Thymus (tissue), 14 donors: ENCODE measurements at places on chromosomes 3 and 15. TPM values are rescaled to one million over a fixed set of nuclear protein-coding genes. Genes with fewer than 3 reads are reported as not detected.

DNA sequence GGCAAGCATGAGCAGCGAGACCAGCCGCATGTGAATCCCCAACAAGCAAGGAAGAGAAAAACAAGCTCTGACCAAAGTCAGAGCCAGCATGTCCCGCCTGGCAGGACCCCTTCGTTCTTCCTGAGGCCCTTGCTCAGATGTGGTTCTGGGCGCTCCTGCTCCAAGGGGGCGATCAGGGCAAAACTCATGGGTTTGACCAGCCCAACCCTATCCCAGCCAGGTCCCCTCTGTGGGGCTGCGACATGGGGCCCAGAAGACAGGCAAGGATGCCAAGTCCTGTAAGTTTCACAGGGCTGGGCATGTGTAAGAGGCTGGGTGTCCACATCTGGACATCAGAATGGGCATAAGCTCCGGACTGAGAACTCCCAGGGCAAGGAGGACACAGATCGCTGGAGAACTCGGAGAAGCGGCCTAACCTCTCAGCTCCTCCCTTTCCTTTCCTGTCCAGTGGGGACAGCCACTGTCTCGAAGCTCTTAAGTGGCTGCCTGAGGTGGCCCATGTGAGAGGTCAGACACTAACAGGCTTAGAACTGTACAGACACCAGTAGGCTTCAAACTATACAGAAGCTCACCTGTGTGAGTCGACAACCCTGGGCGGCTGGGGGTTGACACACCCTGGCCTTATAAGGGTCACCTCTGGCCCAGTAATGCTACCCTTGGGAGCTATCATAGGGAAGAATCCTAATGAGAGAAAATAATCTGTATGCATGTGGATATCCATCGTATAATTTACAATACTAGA, 48.9 kb downstream of the XXYLT1 start:
- H3K4me3 ChIP-seq = no peak overlapping the region
- H3K27ac ChIP-seq = no peak overlapping the region
- H3K36me3 ChIP-seq = no peaks in the 10 kb centered on the region
- H3K4me1 ChIP-seq = peaks cover under 1% of the 10 kb centered on the region

- H3K4me1 ChIP-seq = no peaks in the 10 kb centered on the region
- H3K27me3 ChIP-seq = no peaks in the 10 kb centered on the region
- H3K36me3 ChIP-seq = no peaks in the 10 kb centered on the region
- no peak overlapping the region for H3K4me3 ChIP-seq
These were observed 89.9 kb downstream of the ASB7 start for GRCh38 chr15:100692246-100692645.

ECE2 gene
- not detected for total RNA-seq

DNA sequence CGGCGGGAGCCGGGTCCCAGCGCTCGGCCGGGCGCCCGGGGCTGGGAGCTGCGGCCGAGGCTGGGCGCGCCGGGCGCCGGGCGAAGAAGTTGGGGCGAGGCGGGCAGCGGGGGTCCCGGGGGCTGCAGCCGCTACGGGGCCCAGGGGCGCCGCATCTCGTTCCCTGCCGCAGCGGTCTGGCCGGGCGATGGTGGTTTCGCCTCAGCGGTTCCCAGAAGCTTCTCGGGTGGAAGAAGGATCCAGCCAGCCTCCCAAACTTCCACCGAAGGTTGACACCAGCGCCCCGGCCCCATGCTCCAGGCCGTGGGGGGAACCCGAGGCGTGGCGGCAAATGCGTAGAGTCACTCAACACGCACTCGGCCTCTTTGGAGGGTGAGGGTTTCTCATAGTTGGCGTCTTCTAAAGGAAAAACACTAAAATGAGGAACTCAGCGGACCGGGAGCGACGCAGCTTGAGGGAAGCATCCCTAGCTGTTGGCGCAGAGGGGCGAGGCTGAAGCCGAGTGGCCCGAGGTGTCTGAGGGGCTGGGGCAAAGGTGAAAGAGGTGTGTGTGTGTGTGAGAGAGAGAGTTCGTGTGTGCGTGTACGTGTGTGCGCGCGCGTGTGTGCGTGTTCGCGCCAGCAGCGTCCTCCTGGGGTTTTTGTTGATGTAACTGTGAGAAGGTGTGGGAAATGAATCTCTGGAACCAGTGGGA, 940 bp downstream of the BOC start:
- H3K36me3 ChIP-seq = no peaks in the 10 kb centered on the region
- H3K4me1 ChIP-seq = peaks cover 9% of the 10 kb centered on the region
- H3K4me3 ChIP-seq = peak overlapping the region; percentile 48
- no peak for DNase-seq

TARS3 gene
- 13.2 TPM for total RNA-seq

RAB6B gene
- 0.24 TPM for total RNA-seq

DNA sequence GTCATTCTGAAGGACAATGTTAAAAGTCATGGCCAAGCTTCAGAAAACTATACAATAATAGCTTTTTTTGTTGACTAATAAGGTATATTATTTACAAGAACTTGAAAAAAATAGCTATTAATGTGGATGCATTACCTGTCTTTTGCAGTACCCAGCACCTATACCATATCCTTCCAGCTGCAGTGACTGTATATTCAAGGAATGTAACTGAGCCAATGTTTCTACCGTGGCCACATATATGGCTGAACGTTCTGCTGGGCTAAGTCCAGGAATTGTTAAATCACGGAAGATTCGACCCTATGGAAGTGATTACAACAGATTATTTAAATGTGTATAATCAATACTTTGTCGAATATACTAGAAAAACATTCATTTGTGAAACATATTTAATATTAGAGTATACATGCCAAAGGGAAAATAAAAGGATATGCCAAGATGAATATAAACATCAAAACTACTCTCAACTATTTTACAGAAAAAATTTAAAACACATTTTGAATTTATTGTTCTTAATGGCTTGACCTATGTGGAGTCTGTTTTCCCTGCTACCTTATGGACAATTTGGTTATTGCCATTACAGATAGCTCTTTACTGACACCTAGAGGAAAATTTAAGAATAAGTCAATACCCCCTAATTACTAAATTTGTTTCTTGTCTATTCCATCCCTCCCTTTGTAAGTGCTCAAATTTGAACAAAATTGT, 17.6 kb downstream of the ACAD11 start:
- H3K36me3 ChIP-seq = peaks cover 4% of the 10 kb centered on the region
- H3K27me3 ChIP-seq = no peaks in the 10 kb centered on the region
- DNase-seq = peak; percentile 34
- H3K27ac ChIP-seq = no peak overlapping the region
- H3K4me1 ChIP-seq = no peaks in the 10 kb centered on the region

RLBP1 gene
- total RNA-seq = 0.14 TPM

GRCh38 chr15:91255670-91256192, 155.7 kb downstream of the SV2B start:
- DNase-seq = no peak
- no peak overlapping the region for H3K4me3 ChIP-seq
- H3K27me3 ChIP-seq = no peaks in the 10 kb centered on the region

DNA sequence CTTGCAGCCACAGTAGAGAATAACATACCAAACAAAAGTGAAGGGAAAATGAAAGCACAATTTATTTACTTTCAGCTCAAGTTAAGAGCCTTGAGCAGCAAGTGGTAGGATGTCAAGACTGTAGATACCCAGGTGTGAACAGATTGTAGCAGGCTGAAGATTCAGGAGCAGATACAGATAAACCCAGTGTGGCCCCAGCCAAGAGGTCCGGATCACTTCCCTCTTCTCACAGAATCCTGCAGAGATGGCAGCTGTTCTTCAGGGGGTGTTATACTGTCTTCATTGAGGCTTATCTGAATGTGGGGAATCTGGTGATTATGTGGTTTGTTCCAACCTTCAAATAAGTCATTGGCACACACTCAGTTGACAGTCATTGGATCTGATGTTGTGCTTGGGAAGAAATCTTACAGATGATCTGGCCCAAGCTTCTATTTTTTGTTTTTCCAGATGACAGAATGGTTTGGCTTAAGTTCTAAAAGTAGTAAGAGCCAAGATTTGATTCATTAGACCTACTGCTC, 2.2 kb downstream of the STARD9 start:
- no peak overlapping the region for H3K4me3 ChIP-seq
- peaks cover 13% of the 10 kb centered on the region for H3K4me1 ChIP-seq
- no peaks in the 10 kb centered on the region for H3K36me3 ChIP-seq
- H3K27ac ChIP-seq = no peak overlapping the region

DNA sequence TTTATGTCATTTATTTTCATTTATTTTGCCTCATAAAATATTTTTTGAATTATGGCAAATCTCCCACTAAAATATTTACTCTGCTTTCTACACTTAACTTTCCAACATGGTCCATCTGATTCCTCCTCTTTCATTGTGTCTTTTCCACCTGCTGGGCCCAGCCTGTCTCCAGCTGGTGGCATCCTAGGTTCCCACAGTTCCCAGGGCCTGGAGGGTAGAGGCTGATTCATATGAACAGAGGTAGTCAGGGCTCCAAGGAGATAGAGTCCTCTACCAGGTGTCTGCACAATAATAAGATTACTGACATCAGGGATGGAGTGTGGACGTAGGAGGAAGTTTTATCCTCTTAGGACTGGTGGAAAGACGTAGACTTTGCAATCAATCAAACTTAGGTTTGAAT, 14.3 kb downstream of the ZBTB38 start:
- H3K27me3 ChIP-seq = no peaks in the 10 kb centered on the region
- H3K4me1 ChIP-seq = no peaks in the 10 kb centered on the region
- no peak for DNase-seq
- H3K36me3 ChIP-seq = no peaks in the 10 kb centered on the region
- H3K4me3 ChIP-seq = no peak overlapping the region

GRCh38 chr3:180871901-180872300, 40.6 kb upstream of the FXR1 start:
- no peak overlapping the region for H3K4me3 ChIP-seq
- H3K27me3 ChIP-seq = no peaks in the 10 kb centered on the region
- no peak overlapping the region for H3K27ac ChIP-seq
- no peaks in the 10 kb centered on the region for H3K36me3 ChIP-seq

STX19 gene
- total RNA-seq = 0.42 TPM

- peaks cover 10% of the 10 kb centered on the region for H3K27me3 ChIP-seq
- H3K36me3 ChIP-seq = no peaks in the 10 kb centered on the region
- H3K4me3 ChIP-seq = no peak overlapping the region
- H3K27ac ChIP-seq = no peak overlapping the region
- H3K4me1 ChIP-seq = peaks cover 4% of the 10 kb centered on the region
These were observed 509.9 kb downstream of the MECOM start for GRCh38 chr3:169153656-169154055.
